ENCODE measurements at places on chromosomes 6 and 20. TPM values are rescaled to one million over a fixed set of nuclear protein-coding genes. Genes with fewer than 3 reads are reported as not detected.

PDE7B gene
- 0.69 TPM for total RNA-seq

SLC26A8 gene
- total RNA-seq: not detected

CTAGE9 gene
- not detected for total RNA-seq

PEDS1 gene
- 18.3 TPM for total RNA-seq

RPL7L1 gene
- total RNA-seq: 69.5 TPM

KHDC1 gene
- total RNA-seq: 1.3 TPM
